Effector memory CD4-positive, alpha-beta T cell (primary cell): ENCODE measurements at places on chromosomes 12 and 14.

DNA sequence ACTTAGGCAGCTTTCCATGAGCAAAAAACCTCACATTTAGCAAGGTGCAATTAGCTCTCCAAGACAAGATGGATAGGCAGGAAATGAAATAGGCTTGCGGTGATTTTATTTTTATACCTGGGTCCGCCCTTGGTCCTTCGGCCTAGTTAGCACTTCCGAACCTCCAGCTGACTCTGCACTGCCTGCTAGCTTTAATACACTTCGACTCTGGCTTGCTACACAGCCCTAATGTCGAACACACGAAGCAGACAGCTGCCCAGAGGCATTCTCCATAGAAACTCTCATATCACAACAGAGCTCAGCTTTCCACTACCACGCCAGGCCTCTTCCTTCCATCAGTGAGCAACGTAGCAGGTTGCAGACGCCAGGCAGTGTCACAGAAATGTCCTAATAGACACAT, 688.0 kb downstream of the VRK1 start:
- no peak for DNase-seq

GRCh38 chr14:50964683-50965390, 20.6 kb upstream of the PYGL start:
- DNase-seq, result no peak

GRCh38 chr12:51386351-51386750, 4.9 kb downstream of the GALNT6 start:
- DNase-seq, result no peak

DNA sequence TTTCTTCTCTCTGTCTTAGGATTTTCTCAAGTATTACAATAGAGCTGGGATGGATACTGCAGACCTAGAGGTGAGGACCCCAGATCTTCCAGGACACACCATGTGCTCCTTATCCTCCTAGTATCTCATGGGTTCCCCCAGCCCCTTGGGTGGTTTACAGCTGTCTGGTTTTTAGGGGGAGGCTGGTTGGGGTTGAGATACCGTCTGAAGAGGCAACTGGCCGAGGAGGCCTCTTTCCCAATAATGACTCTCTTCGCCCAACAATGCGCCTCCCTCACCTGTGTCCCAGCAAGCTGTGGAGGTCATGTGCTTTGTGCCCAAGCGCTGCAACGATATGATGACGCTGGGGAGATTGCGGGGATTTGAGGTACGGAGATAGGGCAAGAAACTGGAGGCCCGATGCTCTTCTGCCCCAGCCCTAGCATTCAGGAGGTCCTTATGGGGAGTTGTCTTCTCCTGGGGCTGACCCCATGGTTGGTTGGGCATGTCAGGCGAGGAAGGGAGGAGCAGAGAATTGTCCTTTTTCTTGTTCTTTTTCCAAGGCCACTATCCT, 3.8 kb downstream of the ARHGEF25 start:
- no peak for DNase-seq

DNA sequence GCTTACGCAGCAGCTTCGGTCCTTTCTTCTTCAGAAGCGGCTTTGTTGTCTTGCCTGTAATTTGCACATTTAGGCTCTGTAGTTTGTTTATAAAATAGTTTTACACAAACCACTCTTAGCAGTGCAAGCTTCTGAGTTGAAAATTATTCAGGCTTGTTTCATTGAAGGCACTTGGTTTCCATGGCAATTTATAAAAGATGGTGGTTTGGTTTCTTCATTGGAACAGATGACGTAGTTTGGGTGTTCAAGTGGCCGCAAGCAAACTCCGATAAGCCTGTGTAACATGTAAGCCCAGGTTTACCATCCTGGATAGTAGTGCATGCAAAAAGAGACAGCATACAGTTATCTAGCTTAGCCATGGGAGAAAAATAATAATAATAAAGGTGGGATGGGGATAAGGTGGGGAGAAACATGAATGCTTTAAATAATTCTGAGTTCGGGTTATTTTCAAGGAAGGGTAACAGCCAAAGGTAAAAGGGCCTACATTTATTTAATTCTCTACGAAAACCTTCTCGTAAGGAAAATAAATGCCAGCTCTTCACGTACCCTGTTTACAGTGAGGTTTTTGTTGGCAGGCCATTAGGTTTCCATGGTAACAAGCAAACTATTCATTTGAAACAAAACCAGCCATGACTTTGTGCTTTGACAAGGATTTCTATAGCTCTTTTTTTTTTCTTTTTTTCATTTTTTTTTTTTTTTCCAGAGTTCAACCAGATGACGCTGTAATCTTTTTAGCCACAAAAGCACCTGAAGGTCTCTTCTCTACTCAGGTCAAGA, 189.6 kb upstream of the RPL10L start:
- no peak for DNase-seq

GRCh38 chr12:89678225-89678624, 30.4 kb downstream of the ATP2B1 start:
- no peak for DNase-seq

GRCh38 chr14:28570391-28570790, 196.2 kb upstream of the FOXG1 start:
- DNase-seq, result no peak

DNA sequence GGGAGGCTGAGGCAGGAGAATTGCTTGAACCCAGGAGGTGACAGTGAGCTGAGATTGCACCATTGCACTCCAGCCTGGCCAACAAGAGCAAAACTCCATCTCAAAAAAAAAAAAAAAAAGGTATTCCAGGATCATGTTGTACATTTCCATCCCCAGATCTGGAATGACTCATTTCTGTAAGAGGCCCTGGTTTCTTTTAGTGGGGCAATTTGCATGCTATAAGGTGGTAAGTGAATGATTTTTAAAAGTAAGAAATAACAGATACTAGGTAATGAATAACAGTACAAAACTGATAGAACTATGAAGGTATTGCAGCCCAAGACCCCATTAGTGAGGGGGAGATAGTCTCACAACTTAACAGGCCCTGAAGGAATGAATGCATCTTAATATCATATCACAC, 17.7 kb upstream of the ADCK1 start:
- no peak for DNase-seq

GRCh38 chr12:54890339-54890738, 36.0 kb downstream of the MUCL1 start:
- no peak for DNase-seq

- DNase-seq, result no peak
Measured at GRCh38 chr12:109537136-109537535, 36.2 kb downstream of the MMAB start.

- DNase-seq, result no peak
Measured at GRCh38 chr12:79121486-79121885, 256.9 kb downstream of the SYT1 start.

DNA sequence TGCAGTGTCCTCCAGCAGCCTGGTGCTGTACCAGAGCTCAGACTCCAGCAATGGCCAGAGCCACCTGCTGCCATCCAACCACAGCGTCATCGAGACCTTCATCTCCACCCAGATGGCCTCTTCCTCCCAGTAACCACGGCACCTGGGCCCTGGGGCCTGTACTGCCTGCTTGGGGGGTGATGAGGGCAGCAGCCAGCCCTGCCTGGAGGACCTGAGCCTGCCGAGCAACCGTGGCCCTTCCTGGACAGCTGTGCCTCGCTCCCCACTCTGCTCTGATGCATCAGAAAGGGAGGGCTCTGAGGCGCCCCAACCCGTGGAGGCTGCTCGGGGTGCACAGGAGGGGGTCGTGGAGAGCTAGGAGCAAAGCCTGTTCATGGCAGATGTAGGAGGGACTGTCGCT, 15.2 kb downstream of the C12orf43 start:
- no peak for DNase-seq

GRCh38 chr12:93393425-93393824, 15.7 kb downstream of the NUDT4 start:
- DNase-seq, result no peak

- no peak for DNase-seq
Measured at GRCh38 chr12:113788020-113788856, 177.9 kb downstream of the RBM19 start.

- no peak for DNase-seq
Measured at GRCh38 chr14:23118506-23119362, at the start of gene CEBPE. Gene CEBPE (minus strand): TSS chr14:23119255. CDS start chr14:23119091, 164 bp downstream.

GRCh38 chr12:6691473-6691872, 2.3 kb upstream of the ZNF384 start:
- DNase-seq, result no peak

GRCh38 chr14:99880651-99881420, 87.6 kb downstream of the EML1 start:
- no peak for DNase-seq

- DNase-seq, result no peak
Measured at GRCh38 chr12:23756416-23756815, 193.1 kb downstream of the SOX5 start.

DNA sequence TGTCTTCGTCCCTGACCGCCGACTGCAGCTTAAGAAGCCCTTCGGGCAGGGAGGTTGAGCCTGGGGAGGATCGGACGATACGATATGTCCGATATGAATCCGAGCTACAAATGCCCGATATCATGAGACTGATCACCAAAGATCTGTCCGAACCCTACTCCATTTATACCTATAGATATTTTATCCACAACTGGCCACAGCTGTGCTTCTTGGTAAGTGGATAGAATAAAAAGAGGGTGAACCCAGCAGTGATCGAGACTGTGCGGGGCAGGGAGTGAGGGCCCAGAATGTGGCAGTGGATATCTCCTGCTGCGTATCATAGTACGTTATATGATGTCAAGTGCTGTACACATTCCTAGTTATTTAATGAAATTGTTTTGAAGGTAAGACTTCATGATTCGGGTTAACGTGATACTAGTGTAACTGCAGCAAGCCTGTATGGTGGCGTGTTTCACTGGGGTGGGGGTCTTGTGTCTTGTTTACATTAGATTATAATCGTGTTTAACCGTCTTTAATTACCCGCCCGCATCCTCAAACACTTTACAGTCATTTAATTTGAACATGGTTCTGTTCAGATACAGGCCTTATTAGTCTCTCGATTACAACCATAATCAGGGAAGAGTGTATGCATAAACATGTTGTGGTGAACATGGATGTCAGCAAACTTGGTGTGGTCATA, 1.3 kb downstream of the NAA30 start:
- no peak for DNase-seq

- no peak for DNase-seq
Measured at GRCh38 chr12:124040291-124040690, 67.3 kb downstream of the ZNF664 start.

DNA sequence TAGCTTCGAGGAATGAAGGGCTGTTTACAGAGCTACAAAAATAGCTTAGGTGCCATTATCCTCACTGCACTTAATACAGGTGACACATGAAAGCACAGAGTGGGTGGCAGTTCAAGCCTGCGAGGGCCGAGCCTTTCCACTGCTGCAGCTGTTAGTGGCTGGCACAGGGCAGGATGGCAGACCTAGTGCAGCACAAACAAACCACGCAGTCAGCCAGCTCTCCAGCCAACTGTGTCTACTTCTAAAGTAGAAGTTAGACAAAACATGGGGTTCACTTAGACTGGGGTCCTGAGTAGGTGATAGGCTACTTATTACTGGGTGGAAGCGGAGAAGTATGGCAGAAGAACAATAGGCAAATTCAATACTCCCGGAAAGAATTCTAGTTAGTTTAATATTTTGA, 95.4 kb downstream of the DUSP16 start:
- DNase-seq, result peak; percentile 29

GRCh38 chr14:63508033-63508432, 35.1 kb downstream of the PPP2R5E start:
- no peak for DNase-seq

DNA sequence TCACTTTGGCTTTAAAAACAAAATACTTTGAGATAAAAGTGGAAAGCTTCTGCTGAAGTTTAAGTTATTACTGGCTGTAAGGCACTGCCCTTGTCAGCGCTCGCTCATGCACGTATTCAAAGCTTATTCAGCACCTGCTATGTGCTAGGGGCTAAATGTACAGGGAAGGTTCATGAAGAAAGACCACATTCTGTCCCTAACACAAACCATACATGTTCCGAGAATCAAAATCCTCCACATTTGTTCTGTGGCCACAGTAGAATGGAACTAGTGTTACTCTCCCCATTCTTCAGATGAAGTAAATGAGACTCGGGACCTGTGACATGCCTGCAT, 33.8 kb upstream of the GPR68 start:
- DNase-seq, result no peak

GRCh38 chr14:80718940-80719339, 222.6 kb downstream of the CEP128 start:
- DNase-seq, result no peak
